Activated CD4-positive, alpha-beta T cell treated with anti-CD3 and anti-CD28 coated beads, Interleukin-10, Interleukin-2, amounts not matched to agents 100 ng/mL and 50 ng/mL, durations not matched to agents 16 hours and 8 hours (primary cell): ENCODE measurements at places on chromosomes 16 and 17.

DNA sequence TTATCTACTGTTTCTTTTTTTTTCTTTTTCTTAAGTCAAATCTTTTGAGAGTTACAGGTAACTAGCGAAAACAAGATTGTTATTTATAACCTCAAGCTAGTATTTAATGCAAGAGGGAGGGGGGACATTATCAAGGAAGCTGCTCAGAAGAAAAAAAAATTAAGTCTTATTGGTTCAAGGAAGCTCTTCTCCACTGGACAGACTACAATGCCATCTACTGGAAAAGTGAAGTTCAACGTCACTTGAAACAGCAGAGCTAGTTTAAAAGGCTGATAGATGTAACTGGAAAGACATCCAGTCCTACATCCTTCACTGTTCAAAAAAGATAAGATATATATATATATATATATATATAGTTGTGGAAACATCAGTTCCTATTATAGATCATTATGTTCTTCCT lies 418.0 kb upstream of the PSMD7 start:
- DNase-seq = peak; percentile 30

- DNase-seq = no peak
Observed at GRCh38 chr16:68718590-68718989, 18.5 kb upstream of the CDH1 start.

- no peak for DNase-seq
Observed at GRCh38 chr17:57373756-57374155, 117.4 kb downstream of the MSI2 start.

GRCh38 chr16:24508614-24509013 lies 30.8 kb upstream of the RBBP6 start:
- no peak for DNase-seq

DNA sequence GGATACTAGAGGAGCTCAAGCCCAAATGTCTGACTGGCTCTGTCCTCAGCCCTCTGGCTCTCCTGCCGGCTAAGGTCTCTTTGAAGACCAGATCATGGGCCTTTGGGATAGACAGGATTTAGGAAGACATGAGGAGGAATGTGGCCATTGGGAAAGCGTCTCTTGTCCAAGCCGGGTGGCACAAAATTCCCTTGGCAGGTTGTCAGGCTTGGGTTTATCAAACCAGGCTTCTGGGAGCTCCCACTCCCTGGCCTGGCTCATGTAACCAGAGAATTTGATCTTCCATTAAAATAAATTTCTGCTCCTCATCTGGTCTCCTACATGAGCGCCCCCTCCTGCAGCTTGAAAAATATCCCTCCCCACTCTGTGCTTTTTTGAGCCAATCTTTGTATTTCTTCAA lies 71.1 kb downstream of the IRX3 start:
- DNase-seq = no peak

DNA sequence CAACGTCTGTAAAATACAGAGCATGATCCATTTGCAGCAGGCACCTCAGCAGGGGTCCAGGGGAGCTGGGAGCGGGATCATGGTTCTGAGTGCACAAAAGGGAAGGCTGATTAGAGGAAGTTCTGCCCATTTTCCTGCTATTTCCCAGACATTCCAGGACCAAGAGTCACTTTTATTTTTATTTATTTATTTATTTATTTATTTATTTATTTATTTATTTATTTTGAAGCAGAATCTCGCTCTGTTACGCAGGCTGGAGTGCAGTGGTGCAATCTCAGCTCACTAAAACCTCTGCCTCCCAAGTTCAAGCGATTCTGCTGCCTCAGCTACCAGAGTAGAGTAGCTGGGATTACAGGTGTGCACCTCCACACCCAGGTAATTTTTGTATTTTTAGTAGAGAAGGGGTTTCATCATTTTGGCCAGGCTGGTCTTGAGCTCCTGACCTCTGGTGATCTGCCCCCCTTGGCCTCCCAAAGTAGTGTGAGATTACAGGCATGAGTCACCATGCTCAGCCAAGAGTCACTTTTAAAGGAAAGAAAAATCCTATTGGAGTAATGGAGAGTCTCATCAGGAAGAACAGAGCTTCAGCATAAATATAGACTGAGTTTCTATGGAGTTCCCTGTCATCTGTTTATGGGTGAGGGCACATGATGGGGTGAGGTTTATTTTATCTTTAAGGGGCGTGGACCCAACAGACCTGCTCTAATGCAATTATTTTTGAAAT lies 355.2 kb downstream of the HAPSTR1 start:
- no peak for DNase-seq

DNA sequence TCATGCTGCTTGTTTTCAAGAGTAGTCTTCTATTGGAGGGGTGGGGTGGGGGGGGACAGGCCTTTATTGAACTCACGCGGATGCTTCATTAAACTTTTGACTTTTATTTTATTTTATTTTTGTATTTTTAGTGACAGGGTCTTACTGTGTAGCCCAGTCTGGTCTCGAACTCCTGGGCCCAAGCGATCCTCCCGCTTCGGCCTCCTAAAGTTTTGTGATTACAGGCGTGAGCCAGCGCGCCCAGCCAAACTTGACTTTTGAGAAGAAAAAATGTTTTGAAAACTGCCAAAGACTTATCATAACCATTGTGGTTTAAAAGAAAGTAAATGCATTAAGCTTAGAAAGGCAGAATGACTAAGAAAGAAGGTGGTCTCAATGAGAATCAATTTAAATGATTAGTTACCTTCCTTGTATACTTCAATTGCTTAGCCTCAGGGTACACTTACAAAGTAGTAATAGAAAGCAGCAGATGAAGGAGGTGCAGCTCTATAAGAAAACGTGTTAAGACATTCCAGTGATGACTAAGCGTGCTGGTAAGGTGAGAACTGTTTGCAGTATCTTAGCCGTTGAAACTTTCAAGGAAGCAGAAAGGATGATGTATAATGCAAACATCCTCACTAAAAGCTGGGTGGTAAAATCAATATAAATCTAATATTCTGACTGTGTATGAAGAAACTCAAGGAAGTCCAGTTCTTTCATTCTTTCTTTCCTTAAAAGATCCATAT lies 1.2 kb downstream of the AP2B1 start:
- peak; percentile 83 for DNase-seq

DNA sequence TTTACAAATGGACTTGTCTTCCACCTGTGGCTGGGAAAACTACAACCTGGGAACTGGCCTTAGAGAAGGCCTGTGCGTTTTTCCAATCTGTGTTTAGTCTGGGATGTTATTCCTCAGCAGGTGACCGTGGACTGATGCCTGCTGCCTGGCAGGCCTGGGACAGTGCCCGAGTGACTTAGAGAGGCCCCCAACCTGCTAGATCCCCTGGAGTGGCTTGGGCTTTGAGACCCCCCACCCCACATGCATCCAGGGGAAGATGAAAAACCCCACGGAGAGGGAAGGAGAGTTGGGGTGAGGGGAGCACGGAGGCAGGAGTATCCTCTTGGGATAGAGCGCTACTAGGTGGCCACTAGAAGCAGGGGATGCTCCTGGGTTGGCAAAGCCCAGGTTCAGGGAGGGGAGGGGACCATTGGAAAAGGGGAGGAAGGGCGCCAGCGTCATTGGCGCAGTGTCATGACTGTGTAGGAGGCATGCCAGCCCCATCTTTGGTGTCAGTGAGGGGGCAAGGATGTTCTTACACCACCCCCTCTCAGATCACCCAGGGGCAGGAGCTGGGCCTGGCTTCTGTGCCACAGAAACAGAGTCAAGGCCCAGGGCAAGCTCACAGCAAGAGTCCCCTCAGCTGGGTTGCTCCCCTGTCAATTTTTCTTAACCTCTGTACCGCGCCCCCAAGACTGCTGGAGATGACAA lies 54.1 kb downstream of the MEAK7 start:
- no peak for DNase-seq

- DNase-seq = no peak
Observed at GRCh38 chr17:39705786-39706348, 6.0 kb downstream of the ERBB2 start.
